Ovary (tissue), 10 donors: ENCODE measurements at places on chromosomes 1 and 21.

- DNase-seq = no peak
Measured at GRCh38 chr1:6352138-6352563, 41.4 kb downstream of the ACOT7 start.

GRCh38 chr1:224116131-224116530 lies 2.2 kb downstream of the FBXO28 start:
- DNase-seq = no peak

DNA sequence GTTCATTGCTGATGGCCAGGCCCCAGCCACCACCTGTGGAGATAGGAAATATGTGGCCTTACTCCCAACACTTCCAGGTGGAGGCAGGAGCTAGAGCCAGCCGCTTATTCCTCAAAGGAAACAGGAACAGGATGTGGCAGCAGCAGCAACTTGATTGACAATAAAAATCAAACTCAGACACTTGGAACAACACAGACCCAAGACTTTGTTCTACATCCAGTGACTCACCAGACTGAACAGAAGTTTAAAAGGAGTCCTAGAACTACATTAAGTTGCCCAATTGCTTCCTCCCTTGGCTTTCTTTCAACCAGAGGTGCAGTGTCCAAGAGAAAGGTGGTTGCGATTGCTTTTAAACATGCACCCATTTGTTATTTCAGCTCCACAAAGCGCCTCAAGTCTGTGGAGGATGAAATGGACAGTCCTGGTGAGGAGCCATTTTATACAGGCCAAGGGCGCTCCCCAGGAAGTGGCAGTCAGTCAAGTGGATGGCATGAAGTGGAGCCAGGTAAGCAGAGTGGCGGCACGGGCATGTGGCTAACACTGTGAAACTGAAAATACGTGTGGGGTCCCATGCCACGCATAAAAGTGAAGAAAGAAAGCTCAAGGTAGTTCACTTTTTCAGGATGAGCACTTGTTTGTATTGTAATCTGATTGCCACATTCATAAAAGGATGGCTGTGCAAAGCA lies 276.6 kb downstream of the NFIA start:
- DNase-seq = no peak

- no peak for DNase-seq
Measured at GRCh38 chr1:41025979-41026819, 4.7 kb upstream of the SLFNL1 start.

GRCh38 chr1:167454304-167454893 lies 63.9 kb downstream of the CD247 start:
- no peak for DNase-seq

DNA sequence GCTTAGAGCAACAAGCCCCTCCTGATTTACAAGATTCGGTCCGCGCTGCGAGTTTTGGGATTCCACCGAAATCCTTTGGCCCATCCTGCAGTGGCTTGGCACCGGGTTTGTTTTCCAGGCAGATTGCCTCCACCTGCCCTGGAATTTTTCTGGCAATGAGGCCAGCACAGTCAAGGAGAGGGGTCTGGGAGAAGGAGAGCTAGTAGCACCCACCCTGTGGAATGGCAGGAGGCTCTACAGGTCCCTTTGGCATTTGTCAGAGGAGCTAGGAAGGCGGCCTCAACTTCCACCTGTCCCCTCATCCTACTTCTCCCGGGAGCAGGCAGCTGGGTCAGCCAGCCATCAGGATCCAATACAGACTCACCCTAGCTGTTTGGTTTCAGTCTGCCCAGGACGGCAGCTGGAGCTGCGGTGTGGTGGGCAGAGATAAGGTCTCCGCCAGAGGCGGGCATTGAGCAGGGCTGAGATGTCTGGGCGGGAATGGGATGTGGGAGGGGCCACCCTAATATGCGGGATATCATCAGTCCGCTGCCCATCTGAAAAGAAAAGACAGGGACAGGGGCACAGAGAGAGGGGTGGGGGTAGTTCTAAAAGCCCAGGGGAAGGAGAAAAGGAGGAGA lies 37.8 kb upstream of the PRELP start:
- no peak for DNase-seq

GRCh38 chr21:15992171-15992570 lies 262.4 kb downstream of the USP25 start:
- DNase-seq = no peak

GRCh38 chr1:21106709-21107108 lies 70.0 kb downstream of the EIF4G3 start:
- DNase-seq = no peak

DNA sequence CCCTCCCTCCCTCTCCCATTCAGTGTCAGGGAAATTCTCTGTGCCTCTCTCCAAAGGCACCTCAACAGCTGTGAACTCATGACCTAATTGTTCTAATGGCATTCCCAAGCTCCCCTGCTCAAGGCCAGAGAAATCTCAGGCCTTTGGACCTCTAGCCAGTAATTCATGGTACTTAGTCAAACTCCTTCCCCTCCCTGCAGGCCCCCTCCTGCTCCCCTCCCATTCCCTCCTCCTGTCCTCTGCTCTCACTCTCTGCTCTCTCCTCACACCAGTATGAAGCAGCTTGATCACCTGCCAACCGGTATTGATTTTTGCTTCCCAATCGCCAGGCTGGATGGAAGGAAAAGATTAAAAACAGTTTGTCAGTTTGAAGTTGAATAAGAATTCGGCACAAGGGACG lies 370.5 kb upstream of the PBX1 start:
- DNase-seq = peak; percentile 42

DNA sequence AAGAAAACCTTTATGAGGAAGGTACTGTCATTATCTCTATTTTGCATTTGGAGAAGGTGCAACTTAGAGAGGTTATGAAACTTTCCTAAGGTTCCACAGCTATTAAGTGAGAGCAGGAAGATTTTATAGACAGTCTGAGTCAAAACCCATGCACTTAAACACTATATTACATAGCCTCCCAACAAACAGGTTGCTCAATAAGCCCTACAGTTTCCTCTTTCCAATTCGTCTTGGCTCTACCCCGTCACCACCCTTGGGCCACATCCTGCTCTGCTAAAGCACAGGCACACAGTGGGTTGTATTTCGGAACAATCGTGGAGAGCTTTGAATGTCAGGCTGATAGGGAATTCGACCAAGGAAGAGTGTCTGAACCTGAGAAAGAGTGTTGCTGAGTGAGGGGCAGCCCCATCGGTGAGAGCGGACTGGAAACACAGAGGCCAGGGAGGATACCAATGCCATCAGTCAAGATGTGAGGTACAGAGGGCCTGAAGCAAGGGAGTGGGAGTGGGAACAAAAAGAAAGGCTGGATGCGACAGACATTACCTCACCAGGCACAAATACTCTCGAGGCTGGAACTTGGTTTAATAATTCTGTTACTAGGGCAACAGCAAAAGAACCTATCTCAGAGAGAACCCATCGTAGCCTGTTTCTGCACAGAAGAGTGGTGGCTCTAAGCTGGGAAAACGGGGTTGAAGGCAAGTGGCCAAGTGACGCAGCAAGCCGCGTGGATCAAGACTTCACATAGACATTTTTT lies 6.3 kb upstream of the LRRC52 start:
- no peak for DNase-seq

DNA sequence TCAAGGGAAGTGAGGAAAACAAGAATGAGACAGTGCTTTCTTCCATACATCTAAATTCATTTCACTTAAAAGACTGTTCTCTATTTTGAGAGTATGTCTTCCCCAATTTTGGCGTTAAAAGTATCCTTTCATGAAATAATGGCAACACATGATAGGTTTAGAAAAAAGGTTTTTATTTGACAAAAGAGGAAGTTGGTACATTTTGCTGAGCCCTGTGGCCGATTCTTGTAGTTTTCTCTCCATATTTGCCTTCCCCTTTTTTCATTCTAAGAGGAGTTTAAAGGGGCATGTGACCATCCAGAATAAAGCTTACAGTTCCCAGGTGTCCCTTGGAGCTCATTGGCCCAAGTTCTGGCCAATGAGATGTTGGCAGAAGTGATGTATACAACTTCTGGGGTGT lies 140.4 kb upstream of the KCNE2 start:
- no peak for DNase-seq

DNA sequence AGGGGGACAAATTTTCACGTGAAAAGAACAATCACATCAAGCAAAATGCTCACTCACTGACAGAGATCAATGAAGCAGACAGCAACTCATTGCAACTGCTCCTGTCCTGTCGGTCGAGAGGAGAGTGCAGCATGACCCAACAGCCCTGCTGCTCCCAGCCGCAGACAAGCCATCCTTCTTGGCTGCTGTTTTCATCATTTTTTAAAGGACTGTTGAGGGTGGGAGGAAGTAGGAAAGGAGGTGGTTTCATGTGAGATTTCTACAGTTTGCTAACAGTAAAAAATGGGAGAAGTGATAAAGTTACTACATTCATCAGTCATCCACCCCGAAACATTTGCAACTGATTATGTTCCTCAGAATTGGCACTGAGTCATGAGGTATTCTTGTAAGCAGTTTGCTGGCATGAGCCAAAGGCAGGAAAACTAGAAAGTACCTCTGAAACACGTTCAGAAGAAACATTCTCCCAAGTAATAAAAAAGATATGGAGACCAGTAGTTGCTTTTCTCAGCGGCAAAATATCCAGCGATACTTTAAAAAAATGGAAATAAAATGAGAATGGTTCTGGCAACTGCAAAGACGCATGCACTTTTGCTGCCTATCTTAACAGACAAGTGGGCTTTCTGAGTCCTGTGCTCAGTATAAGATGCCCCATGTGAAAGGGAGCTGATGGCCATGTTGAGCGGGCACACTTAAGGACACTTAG lies 72.0 kb upstream of the CLDN14 start:
- DNase-seq = no peak

- peak; percentile 63 for DNase-seq
Measured at GRCh38 chr1:44714944-44715571, 15.9 kb downstream of the RNU5D-1 start.

DNA sequence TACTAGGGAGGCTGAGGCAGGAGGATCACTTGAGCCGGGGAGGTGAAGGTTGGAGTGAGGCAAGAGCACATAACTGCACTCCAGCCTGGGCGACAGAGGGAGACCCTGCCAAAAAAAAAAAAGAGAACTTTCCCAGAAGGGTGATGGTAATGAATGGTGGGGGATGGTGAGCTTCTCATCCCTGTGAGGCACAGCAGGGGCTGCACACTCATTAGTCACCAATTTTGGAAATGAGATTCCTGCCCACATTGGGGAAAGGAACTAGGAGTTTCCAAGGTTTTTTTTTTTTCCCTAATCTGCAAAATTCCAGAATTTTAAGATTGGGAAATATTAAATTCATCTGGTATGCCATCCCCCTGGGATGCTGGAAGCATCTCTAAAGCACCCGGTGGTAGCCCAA lies 50.2 kb upstream of the SSBP3 start:
- DNase-seq = no peak

- DNase-seq = no peak
Measured at GRCh38 chr1:154338875-154339274, 13.6 kb downstream of the ATP8B2 start.

DNA sequence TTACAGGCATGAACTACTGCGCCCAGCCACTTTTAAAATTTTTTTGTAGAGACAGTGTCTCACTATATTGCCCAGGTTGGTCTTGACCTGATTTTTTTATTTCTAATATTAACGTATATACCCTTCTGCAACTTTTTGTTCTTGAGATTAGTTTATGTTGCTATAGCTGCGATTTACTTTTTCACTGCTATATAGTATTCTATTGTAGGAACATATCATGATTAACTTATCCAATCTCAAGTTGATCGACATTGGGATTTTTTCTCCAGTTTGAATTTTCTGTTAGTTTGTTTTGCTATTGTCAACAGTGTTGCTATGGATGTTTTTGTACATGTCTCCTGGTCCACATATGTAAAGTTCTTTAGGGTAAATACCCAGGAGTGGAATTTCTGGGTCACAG lies 35.4 kb downstream of the WASF2 start:
- no peak for DNase-seq

GRCh38 chr21:15051644-15052458 lies 12.9 kb downstream of the NRIP1 start:
- DNase-seq = no peak

- peak; percentile 68 for DNase-seq
Measured at GRCh38 chr1:234600418-234601281, 9.3 kb downstream of the IRF2BP2 start.

DNA sequence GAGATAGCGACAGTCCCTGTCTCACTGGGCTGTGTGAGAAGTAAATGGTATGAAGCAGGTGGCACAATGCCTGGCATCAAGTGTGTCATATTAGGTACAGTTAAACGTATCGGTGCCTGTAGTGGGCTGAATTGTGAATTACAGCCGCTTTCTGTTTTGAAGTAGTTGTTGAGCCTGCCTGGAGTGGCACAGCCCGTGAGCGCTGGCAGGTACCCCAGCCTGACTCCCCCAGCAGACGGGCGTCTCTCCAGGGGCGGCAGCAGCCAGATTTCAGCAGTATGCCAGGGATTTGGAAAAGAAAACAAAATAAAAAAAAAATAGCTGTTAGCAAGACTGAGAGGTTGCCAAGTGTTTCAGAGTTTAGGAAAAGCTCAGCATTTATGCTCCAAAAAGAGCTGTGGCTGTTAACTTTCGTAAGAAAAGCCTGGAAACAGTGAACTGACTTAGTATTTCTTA lies 26.6 kb upstream of the GPR153 start:
- peak; percentile 85 for DNase-seq

DNA sequence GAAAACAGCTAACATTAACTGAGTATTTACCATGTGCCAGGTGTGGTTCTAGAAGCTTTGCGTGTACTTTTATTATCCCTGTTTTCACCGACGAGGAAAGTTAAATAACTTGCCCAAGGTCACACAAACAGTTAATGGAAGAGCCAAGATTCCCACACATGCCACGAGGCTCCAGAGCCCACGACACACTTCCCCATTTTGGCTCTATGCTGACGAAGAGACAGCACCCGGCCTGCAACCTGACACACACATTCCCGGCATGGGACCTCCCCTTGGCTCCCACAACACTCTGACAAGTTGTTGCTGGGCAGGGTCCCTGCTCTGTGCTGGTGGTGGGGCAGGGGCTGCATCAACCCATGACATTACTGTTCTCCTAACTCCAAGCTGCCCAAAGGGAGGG lies 52.8 kb downstream of the RAP1GAP start:
- DNase-seq = no peak

DNA sequence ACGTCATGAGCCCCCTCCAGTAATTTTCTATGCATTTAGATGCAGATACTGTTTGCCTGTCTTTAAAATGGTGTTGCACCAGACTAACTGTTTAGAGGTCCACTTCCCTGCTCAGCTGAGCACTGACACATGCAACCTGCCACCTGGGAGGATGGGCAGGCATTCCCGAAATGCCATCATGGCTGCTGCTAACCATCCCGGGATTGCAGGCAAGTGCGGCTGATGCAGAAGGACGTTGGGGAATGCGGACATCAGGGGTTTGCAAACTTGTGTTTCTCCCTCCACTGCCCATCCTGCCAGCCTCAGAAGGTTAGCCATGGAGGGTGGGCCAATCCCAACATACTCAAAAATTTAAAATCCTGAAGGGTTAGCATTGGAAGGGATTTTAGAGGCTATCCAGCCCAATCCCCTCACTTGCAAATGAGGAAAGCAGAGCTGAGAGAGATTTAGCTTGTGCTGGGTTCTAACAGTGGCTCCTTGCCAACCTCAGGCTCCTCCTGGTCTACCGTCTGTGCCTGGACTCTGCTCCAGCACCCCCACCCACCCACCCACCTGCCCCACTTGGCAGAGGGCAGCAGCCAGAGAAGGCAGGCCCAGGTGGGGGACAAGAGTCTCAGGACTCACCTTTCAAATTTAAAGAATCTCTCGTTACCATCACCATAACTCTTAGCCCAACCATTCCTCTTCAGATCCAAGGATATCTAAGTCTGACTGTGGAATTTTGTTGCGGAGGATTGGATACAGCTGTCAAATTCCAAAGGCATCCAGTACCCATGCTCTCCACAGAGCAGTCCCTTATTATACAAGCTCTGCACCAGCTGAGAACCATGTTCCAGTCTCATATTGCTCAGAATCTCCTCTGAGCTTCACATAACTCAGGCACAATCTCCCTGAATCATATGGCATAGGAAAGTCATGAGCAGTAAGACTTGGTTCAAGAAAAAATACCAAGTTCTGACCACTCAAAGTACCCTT lies 34.2 kb downstream of the HIVEP3 start:
- no peak for DNase-seq
